CD8-positive, alpha-beta T cell (primary cell): ENCODE measurements at places on chromosomes 1 and 21.

GRCh38 chr1:231527586-231528171, 790 bp upstream of the TSNAX start:
- DNase-seq: no peak

- DNase-seq: no peak
Observed at GRCh38 chr21:25464275-25464674, 143.0 kb downstream of the MRPL39 start.

- peak; percentile 85 for DNase-seq
Observed at GRCh38 chr1:228487336-228488124, at the start of gene RNF187. RNF187 (plus strand) TSS chr1:228487382.

GRCh38 chr1:92730476-92730875, 54.4 kb downstream of the EVI5 start:
- no peak for DNase-seq

DNA sequence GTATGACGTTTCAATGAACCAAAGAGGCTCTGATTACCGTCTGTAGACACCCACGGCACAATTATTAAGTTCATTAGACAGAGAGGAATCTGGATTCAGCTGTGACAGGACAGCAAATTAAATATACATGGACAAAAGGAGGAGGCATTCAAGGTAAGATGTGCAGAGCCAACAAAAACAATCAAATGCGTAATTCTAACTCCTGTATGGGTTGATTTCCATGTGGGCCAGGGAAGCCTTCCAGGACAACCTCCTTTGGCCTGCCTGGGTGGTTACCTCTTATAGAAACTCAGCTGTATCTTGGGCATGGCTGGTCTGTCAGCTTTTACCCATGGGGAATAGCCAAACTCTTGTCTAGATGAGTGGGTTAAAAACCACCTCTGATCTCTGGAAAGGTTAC, 43.8 kb downstream of the CCN1 start:
- DNase-seq: no peak

- DNase-seq: no peak
Observed at GRCh38 chr1:200880212-200880611, 7.4 kb downstream of the GPR25 start.

- no peak for DNase-seq
Observed at GRCh38 chr1:232528472-232529089, 101.4 kb downstream of the SIPA1L2 start.

GRCh38 chr1:200989337-200989736, 34.2 kb downstream of the KIF21B start:
- no peak for DNase-seq

DNA sequence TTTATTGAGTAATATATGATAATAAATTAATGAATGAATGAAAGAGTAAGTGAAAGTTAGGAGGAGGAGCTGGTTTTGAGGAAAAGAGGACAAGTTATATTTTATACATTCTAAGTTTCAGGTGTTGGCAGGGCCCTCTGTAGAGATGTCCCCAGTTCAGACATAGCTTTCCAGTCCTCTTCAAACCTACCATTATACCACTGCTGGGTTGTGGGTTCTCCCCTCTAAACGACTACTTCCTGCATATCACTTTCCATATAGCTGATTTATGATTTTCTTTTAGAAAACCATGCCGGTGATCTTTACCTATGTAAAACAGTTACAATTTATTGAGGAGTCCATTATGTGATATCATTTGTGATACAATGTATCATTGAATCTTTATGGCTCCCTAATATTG, 116.9 kb downstream of the RUNX1 start:
- no peak for DNase-seq

DNA sequence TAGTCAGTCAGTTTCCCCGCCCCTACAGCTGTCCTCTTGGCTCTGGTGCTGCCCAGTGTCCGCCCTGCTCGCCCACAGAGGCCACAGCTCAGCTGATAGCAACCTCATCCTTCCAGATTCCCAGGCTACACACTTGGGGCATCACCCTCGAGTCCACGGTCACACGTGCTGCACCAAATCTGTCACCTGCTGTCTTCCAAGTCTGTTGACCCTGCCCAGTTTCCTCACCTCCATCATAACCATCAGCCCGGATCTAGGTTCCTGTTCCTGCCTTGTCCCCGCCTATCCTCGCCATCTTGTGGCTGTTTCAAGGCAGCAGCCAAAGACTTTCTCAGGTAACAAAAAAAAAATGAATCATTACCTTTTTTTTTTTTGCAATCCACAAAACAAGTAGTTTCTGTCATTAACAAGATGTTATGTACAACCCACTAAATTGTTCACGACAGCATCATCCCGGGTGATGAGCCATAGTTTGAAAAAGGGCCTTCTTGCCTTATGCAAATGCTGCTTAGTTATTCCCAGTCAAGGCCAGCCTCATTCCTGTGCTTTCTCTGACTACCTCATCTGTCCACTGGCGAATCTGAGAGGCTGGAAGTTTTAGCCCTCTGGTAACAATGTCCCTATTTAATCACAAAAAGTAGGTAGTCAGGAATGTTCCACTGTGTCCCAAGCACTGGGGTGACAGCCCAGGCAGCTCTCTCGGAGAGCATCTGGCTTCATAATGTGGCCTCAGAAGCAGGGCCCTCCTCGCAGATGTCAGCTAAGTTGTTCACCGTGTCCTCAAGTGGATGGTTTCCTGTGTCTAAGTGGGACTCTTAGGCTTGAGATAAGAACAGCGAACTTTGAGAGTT, 4.9 kb upstream of the MIIP start:
- DNase-seq: no peak

GRCh38 chr1:93007941-93008577, 46.8 kb upstream of the DIPK1A start:
- DNase-seq: no peak

DNA sequence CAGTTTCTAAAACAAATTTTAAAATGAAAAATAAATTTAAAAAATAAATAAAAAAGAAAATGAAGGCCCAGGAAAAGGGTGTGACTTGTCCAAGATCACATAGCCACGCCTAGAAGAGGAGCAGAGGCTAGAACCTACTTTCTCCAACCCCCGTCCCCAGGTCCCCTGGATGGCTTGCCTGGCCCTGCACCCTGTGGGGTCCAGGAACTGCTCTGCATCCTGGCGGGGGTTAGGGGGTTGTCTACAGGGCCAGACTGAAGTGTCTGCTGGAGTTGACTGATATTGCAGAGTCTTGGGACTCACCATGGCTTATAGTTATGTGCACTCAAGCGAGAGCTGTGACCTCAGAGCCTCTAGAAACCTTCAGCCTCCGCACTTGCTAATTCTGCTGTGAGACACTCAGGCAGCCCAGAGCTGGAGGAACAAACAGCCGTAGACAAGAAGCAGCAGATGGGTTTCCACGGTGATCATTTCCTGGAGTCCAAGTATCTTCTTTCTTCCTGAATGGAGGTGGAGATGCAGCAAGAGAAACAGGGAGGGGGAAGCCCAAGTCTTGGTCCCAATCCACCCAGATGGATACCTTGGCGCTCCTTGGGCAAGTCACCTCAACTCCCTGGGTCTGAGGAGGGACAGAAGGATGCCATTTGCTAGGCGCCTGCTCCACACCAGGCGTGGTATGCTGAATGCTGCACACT, 5.2 kb upstream of the EXTL1 start:
- DNase-seq: no peak

DNA sequence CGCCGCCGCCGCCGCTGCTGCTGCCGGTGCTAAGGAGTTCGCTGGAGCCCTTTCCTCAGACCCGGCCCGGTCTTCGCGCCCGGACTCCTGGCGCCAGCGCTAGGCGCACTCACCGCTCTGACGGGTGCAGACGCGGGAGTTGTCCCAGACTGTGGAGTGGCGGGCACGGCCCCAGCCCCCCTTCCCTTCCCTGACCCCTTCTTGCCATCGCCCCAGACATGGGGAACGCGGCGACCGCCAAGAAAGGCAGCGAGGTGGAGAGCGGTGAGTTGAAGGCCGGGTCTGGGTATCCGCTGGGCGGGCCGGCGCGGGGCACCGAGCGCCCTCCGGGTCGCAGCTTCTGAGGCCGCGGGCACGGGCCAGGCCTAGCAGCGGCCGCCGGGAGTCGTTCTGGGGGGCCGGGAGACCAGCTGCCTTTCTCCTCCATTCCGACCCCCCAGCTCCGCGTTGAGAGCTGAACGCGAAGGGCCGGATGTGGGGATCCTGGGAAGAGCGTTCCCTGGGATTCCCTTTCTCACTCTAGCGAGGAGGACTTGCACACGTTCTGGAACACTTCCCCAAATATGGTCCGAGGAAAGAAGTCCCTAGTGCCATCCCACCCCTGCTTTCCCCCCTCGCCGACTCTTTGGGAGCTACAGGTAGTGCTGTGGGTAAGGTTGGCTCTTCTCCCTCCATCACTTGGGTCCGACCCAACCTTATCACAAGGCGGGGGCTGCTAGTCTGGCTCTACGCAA, 65.8 kb upstream of the PRKACB start:
- DNase-seq: no peak

- DNase-seq: peak; percentile 77
Observed at GRCh38 chr1:155070721-155071569, 7.4 kb downstream of the EFNA4 start.

DNA sequence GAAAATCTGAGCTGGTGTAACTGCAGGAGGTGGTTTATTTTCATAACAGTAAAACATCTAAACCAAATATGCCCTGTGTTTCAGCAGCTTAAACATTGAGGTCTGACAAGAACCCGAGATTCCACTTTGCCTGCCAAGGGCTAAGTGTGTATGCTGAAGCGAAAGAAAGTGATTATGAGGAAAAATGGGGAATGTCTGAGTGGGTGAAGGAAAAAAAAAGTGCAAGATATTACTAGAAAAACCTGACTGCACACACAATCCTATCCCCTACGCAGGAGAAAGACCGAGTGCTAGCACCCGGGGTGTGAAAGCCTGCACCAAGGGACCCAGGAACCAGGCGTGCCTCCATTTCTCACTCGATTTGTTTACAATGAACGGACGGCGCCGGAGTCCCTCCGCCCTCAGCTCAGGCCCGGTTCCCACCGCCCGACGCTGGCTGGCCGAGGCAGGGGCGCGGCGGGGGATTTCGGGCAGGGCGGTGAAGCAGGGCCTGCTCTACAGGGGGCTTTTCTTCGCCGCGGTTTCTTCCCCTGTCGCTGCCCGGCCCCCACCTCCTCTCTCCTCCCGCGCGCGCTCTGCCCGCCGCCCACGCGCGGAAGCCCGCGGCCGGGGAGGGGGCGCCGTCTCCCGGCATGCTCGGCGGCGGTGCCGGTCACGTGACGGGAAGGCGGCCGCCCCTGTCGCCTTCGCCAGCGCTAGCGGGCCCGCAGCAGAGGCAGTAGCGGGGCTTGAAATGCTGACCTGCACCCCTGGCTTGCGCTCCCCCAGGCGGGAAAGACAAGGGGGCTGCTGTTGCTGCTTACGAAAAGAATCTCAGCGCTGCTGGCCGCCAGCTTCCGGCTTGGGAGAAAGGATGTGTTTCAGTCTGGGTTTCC, 35.9 kb downstream of the ITPKB start:
- peak; percentile 86 for DNase-seq

DNA sequence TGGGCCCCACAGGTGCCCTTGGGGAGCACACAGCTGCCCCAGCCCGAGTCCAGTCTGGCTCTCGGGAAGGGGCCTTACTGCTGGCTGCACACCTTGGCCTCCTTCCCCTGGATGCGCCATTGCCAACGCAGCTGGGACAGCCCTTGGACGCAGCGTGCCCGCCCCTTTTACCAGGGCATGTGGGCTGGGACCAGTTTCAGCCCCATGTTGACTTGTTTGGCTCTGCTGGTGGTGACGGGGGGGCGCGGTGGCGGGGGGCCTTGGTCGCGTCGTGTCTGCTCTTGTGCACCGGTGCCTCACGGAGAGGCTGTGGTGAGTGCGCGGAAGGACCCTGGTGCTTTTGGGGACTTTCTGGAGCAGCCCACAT, 19.6 kb downstream of the SKI start:
- no peak for DNase-seq

DNA sequence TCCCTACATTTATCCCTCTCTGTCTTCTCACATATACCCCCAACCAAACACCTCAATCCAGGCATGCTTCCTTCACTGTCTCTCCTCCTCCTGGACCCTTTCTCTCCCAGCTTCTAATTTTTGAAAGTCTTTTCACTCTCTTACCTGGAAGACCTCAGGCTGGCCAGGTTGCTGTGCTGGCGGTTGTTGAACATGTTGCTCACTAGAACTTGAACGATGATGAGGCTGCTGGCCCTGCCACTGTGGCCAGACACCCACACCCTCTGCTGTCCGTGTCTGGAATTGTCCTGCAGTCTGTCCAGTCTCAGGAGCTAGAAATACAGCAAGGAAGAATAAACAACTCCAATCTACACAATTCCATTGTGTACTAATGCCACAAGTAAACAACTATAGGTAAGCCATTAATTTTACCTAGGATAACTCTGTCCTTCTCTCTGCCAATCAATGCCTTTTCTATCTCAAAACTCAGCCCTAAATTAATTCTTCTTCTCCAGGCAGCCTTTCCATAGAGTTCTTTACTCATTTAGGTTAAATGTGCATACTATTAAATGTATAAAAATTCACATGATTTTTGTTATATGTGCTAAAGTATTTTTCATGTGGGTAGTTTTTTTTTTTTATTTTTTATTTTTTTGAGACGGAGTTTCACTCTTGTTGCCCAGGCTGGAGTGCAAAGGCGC, 5.1 kb upstream of the CTSK start:
- DNase-seq: peak; percentile 13

- DNase-seq: no peak
Observed at GRCh38 chr1:99645699-99646531, at the start of gene PALMD. PALMD (plus strand) TSS chr1:99646113; CDS start chr1:99646318, 205 bp downstream.

DNA sequence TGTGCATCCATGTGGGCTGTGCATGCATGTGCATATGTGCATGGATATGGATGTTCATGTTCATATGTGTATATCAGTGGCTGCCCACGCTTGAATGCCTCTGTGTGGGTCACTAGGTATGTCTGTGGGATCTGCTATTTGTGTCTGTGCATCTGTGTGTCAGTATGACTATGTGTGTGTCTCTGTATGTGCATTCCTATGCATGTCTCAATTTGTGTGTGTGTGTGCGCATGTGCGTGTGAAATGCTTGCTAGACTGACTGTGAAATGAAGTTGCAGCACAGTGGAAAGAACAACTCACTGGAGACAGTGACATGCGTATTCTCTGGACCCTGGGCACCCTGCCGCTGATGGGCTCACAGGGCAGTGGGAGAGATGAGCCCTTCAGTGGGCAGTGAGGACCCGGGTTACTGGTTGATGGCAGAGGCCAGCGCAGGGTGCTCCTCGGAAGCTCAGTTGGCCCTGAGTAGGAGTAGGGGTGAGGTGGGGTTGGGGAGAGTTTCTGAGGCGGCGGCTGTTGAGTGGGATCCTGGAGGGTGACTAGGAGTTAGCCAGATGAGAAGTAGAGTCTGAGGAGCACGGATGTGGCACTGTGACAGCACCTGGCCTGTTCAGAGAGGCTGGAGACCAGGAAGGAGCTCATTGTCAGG, 43.2 kb upstream of the POU3F1 start:
- DNase-seq: no peak

- DNase-seq: no peak
Observed at GRCh38 chr1:57384901-57385300, 39.0 kb downstream of the DAB1 start.

- peak; percentile 11 for DNase-seq
Observed at GRCh38 chr1:19113697-19114092, 96.4 kb downstream of the UBR4 start.

- DNase-seq: no peak
Observed at GRCh38 chr1:18339161-18339560, 141.6 kb upstream of the KLHDC7A start.

DNA sequence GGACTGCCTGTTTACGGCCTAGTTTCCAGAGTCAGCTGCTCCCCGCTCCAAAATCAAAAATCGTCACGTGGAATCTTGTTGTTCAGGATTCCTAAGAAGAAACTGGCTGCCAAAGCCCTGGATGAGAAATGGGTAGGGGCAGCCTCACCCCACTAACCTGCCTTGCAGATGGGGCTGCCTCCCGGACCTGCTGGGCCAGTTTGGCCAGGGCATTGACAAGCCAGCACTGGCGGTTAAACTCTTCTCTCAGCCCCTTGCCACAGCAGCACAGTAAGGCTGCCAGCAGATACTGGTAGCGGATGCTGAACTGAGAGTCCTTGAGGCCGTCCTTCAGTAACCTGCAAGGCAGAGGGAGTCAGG, 31.6 kb upstream of the PPP1R15B start:
- DNase-seq: no peak
